ENCODE measurements at places on chromosomes 3 and 15.
A peak's percentile ranks its signal among the peaks of the same experiment; 100 is the strongest.

DNA sequence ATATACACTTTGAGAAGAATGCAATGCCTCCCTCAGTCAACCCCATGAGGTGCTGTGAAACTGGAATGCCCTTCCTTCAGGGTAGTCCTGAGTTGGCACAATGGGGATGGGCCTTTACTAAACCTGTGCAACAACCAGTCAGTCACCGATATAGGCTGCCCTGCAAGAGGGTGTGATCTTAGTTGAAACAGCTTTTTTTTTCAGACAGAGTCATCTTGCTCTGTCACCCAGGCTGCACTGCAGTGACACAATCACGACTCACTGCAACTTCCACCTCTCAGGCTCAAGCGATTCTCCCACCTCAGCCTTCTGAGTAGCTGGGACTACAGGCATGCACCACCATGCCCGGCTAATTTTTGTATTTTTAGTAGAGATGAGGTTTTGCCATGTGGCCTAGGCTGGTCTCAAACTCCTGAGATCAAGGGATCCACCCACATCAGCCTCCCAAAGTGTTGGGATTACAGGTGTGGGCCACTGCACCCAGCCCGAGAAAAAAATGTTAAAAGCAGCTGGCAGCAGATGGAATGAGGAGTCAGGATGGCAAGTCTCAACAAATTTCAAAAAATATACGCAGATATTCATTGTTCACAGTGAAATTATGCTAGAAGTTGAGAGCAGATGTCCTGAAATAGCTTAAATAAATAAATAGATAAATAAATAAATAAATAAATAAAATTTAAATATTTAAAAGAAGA is 31.8 kb downstream of the MYO5A start:
- no peak for DNase-seq

- DNase-seq, result no peak
Observed at GRCh38 chr15:70757627-70758026, 5.7 kb downstream of the UACA start.

GRCh38 chr3:32998631-32999451 is 47.4 kb downstream of the CCR4 start:
- DNase-seq, result no peak

DNA sequence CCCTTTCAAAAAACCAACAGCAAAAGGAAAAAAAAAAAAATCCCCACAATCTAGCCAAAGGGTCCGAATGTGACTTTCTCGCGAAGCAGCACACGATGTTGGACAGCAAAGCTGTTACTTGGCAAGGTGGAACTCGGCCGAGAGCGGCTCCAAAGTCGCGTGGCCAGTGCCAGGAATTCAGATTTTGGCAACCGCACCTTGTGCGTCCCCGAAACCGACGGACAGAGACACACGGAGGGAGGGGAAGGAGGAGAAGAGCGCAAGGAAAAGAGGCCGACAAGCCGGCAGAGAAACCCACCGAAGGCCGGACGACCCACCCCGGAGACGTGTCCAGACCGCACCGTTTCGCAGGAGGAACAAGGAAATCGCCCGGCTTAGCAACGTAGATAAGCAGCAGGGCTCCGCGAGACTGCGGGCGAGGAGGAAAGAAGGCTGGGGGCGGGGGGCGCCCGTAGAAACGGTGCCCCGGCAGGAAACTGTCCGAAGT is 517.3 kb downstream of the MECOM start:
- DNase-seq, result peak; percentile 51

DNA sequence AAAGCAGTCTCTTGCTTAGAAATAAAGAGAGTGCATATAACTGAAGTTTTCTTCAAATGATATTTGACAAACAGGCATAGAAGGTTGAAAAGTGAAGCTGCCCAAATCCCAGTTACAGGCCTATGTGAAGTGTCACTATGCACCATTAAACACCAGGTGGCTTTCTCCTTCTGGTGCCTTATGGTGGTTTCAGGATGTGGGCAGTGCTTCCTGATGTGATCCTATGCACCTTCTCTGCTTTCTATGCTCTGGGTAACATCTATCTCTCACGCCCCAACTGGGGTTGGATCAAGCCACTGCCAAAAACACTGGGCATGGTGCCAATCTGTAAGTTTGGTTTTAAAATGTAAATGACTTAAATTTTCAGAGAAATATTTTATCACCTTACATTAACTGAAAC is 744.7 kb downstream of the TUSC7 start:
- peak; percentile 37 for DNase-seq

- no peak for DNase-seq
Observed at GRCh38 chr3:35894735-35895134, 255.4 kb downstream of the ARPP21 start.

- DNase-seq, result no peak
Observed at GRCh38 chr3:156158656-156159295, 38.4 kb downstream of the KCNAB1 start.

Data from NCI-H524 (cell line).